ENCODE measurements at places on chromosomes 3 and 15.
A peak's percentile ranks its signal among the peaks of the same experiment; 100 is the strongest.

DNA sequence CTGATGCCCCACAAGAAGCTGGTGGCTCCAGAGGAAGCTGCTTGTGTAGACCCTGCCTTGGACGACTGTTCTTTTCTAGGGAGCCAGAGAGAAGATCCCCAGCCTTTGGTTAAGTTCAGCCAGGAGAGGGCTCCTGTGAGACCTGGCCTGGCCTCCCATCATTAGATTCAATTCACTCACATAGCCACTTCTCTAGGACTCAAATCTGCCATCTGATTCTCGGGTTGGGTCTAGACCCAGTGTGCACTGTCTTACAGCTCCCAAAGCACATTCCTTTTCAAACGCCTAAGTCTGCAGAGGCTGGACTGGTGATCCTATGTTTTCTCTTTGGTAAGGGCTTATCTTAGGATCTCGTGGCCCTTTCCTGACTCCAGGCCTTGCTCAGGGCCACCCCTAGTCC is 81.7 kb upstream of the NPHP3 start:
- DNase-seq: no peak

GRCh38 chr15:100224206-100225185 is 117.3 kb downstream of the ADAMTS17 start:
- DNase-seq: no peak

- DNase-seq: no peak
Observed at GRCh38 chr3:68007621-68008226, 353.3 kb upstream of the SUCLG2 start.

DNA sequence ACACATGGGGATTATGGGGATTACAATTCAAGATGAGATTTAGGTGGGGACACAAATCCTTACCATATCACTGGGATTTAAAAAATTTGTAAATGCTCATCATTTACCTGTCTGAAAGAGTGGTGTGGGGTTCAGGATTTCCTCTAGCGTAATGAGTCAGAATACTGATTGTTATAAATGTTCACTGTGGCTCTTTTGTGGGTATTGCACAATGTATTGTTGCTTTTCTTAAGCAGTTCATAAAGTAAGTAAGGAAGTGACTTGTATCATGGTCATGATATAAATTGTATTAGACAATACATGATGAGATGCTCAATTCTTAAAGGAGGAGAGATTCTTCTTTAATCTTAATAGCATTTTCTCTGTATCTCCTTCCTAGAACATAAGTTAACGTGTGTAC is 262.1 kb downstream of the CNTN4 start:
- no peak for DNase-seq

GRCh38 chr3:35144011-35144410 is 495.3 kb upstream of the ARPP21 start:
- no peak for DNase-seq

DNA sequence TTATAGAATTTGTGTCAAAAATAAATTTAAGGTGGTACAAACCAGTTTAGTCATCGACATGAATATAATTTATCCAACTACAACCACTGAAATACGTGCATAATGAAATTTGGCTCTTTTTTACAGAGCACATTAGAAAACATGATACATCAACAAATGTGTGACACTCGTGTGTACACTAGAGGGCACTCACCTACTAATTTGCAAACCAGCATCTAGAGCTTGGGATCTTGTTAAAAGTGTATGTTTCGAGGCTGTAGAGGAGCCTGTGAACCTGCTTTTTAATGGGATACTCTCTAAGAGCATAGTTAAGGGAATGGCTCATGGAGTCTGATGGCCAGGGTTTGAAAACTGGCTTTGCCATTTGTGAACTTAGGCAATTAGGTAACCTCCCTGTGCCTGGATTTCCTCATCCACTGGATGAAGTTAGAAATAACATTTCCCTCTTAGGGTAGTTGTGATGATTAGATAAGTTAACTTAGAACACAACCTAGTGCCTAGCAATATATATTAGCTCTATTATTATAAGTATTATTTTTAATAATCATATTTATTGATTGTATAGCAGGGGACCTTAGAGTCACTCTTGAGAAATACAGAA is 8.8 kb upstream of the CPOX start:
- DNase-seq: peak; percentile 35

DNA sequence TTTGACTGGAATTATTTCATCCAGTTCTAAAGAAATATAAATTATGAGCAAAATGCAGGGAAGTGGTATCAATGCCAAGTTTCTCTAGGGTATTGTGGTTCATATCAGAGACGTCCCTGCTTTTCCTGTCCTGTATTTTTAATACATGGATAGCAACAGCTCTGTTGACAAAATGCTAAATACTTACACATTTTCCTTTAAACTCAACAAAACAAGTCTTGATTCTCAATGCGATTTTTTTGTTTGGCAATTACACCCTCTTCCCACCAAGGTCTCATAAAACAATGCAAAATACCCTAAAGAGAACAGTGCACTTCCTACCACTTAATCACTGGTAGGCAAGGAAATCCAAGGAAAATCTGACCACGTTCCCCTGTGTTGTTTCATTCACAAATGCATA is 120.0 kb downstream of the DUT start:
- DNase-seq: no peak
